ENCODE measurements at places on chromosomes 1 and 21.

DNA sequence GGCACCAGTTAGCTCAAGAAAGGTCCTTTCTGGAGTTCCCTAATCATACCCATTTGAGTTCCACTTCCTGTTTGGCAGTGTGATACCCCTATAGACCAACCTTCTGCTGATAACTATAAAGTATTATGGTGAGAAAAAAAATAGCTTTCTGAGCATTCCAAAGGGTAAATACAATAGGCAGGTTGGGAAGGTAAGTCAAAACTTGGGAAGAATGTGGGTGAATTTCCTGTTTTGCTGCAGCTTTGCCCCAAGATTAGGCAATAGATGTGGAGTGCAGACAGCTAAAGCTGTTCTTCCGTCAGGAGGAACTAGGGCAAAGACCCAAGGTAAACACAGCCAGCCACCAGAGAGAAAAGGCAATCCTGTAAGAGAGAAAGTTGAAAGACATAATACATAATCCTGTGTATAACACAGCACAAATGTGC is 49.9 kb upstream of the GUCA2A start:
- DNase-seq, result no peak

DNA sequence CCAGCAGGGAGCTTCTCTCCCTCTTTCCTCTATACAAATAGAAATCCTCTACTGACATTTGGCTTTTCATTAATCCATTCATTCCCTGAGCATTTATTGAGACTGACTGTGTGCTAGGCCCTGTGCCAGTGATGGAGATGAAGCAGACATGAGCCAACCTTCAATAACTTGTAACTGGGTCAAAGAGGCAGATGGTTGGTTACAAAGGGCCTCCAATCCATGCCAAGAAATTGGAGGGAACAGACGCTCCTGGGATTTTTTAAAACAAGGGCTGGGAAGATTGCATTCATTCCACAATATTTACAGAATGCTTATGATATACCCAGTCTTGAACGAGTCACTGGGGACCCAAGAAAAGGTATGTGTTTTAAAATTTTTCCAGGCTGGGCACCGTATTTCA is 6.2 kb downstream of the HPCAL4 start:
- DNase-seq, result no peak

GRCh38 chr1:46021046-46021996 is 111.1 kb downstream of the PIK3R3 start:
- no peak for DNase-seq

GRCh38 chr1:24535021-24535424 is 20.9 kb upstream of the NCMAP start:
- DNase-seq, result no peak

DNA sequence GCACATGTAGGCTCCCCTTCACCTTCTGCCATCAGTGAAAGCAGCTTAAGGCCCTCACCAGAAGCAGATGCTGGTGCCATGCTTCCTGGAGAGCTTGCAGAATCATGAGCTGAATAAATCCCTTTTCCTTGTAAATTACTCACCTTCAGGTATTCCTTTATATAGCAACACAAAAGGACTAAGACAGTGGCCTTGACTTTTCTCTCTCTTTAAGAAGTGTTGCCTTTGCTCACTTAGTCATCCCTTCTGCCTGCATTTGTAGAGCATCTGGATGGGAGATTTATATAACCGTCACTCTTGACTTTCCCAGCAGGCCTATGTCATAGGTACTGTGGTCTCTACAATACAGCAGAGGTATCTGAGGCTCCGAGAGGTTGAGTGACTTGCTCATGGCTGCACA is 3.7 kb downstream of the PCSK9 start:
- DNase-seq, result no peak

DNA sequence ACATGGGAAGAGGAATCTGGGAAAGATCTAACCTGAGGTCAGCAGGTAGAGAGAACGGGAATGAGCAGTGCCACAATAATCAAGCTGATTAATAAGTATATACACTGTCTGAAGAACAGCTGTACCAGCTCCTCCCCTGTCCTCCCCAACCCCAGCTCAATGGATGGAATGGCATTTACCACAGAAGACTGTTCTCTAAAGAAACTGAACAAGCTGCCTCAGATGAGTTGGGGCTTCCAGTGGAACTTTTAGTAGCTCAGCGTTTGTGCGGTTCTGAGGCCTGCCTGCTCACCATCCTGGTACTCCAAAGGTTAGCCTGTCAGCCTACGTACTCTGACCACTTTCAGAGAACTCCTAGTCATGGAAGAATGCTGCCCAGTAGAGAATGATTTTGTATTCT is 101.9 kb upstream of the LBR start:
- DNase-seq, result no peak

DNA sequence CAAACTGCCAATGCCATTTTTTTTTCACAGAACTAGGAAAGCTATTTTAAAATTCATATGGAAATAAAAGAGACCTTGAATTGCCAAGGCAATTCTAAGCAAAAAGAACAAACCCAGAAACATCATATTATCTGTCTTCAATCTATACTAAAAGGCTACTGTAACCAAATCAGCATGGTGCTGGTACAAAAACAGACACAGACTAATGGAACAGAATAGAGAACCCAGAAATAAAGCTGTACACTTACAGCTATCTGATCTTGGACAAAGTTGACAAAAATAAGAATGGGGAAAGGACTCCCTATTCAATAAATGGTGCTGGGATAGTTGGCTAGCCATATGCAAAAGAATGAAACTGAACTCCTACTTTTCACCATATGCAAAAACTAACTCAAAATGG is 50.5 kb downstream of the RGS4 start:
- DNase-seq, result no peak

- DNase-seq, result peak; percentile 71
These were observed 23.0 kb downstream of the ACTA1 start for GRCh38 chr1:229410692-229411433.

DNA sequence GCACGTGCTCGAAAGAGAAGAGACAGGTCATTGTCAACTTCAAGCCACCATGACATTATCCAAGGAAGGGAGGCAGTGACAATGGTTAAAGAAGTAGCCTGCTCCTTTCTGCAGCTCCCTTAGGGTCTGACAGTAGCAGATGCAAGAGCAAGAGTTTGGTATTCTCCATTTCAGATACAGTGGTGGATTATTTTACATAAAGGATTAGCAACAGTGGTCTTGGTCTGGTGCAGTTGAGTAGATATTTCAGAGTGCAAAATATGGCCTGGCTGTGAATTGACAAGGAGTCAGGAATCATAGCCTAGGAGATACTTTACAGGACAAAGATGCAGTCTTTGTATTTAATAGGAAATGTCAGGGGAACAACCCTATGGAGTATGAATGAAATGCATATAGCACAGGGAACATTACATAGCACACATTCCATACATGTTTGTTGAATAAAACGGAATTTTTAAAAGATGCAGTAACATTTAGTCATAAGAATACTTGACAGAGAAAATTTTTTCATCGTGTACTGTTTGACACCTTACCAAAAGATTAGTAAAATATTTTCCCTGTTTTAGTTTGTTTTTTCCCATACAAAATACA is 41.8 kb downstream of the CHRM3 start:
- DNase-seq, result no peak

DNA sequence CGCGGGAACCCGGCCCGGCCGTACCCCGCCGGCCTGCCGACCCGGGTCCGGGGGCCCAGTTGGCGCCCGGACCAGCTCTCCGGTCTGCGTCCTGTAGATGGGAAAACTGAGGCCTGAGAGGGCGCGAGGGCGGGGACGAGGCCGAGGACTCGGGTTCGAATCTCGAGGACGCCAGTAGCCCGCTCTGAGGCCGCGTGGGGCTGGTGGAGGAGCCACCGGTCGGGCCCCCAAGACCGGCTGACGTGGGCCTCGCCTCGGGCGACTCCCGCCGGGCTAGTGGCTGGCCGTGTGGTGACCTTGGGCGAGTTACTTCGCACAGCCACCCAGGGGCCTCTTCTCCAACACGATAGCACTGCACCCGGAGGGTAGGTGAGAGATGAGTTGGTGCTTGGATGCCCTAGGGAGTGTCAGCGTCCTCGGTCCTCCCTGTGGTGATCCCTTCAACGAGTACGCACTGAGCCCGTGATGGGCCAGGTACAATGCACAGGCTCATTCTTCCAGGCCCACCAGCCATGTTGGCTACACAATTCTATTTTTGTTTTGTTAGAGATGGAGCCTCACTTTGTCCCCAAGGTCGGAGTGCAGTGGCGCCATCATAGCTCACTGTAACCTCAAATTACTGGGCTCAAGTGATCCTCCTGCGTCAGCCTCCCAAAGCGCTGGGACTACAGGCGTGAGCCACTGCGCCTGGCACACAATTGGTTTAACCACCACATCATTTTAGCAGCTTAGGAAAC is 404 bp upstream of the SCMH1 start:
- DNase-seq, result no peak

DNA sequence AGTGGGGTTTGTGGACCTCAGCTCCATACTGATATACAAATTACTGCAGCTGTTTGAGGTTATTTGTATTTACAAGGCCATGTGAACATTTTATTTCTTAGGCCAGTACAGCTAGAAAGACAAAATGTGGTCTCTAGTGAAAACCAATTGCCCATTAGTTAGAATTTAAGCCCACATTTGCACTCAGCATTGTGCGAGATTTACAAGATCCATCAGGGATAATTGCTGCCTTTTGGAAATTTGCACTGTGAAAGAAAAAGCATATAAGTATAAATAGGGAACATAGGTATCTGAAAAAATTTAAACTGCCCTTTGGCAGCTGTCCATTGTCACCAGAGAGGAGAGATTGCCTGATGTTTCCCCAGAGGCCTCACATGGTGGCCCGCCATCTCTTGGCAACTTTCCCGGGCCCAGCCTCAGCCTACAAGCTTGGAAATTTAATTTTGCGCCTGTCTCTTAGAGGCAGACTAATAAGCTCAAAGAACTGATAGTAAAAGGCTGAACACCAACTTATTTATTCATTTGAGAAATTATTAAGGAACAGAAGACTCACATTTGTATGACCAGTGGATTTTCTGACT is 120.7 kb downstream of the MAP3K21 start:
- DNase-seq, result no peak
